ENCODE measurements at places on chromosomes 5 and 9. TPM values are rescaled to one million over a fixed set of nuclear protein-coding genes. Genes with fewer than 3 reads are reported as not detected.

The OSTF1 gene
- total RNA-seq: 27.9 TPM

The LTC4S gene
- 13.9 TPM for total RNA-seq

The WNK2 gene
- not detected for total RNA-seq

The GPR151 gene
- total RNA-seq: not detected

The VAV2 gene
- total RNA-seq: 14.3 TPM
